Left kidney (tissue), 8 donors: ENCODE measurements at places on chromosomes 1 and 21. TPM values are rescaled to one million over a fixed set of nuclear protein-coding genes. Genes with fewer than 3 reads are reported as not detected.

DNA sequence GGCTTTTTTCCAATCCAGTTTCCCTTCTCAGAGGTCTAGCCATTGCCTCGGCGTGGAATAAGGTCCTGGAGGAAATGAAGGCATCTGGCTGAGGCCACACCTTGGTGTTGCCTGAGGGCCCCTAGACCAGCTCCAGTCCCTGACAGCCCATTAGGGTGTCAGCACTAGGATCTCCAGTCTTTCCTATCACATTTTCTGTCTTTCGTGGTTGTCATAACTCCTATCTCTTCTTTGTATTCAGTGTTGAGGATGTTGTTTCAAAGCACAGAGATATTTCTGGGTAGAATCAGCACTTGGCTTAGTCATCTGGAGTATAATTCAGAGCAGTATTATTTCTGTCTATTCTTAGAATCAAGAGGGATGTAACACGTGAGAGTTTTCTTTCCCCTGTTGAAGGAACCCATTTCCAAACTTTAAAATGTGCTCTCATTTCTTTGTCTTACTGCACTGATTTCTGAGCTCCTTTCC, 844.3 kb downstream of the KCNT2 start:
- DNase-seq, result no peak

DNA sequence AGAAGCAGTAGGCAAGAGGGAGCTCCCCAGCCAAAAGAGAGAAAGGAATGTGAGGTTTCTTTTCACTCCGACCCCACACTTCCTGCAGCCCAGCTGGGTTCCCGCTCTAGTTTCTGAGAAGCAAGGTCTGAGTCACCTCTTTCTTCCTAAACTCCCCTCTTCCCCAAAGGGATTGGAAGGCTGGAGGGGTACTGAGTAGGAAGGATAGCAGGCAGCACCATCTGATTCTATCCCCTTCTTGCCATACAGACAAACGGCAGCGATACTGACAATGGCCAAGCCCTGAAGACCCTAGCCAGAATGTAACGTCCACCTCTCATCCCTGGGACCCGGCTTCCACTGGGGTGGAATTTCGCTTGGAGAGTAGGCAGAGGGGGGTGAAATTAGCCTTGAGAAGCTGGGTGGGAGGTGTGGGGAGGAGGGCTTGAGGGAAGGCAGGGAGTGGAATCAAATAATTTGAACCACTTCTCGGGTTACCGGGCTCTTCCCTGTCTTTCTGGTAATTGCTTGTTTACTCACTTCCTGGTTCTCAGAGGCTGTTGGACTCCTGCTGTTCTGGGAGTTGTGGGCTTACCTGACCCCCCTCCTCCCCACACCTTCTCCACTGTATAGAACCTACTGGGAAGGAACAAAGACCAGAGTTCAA, 13.2 kb downstream of the IER5 start:
- peak; percentile 47 for DNase-seq

EEIG2 gene
- polyA plus RNA-seq, result 21.2 TPM

BEND5 gene
- polyA plus RNA-seq, result 27.4 TPM

GRCh38 chr1:185559684-185560331, 174.4 kb upstream of the HMCN1 start:
- DNase-seq, result no peak

GJA4 gene
- polyA plus RNA-seq, result 11.2 TPM

DNA sequence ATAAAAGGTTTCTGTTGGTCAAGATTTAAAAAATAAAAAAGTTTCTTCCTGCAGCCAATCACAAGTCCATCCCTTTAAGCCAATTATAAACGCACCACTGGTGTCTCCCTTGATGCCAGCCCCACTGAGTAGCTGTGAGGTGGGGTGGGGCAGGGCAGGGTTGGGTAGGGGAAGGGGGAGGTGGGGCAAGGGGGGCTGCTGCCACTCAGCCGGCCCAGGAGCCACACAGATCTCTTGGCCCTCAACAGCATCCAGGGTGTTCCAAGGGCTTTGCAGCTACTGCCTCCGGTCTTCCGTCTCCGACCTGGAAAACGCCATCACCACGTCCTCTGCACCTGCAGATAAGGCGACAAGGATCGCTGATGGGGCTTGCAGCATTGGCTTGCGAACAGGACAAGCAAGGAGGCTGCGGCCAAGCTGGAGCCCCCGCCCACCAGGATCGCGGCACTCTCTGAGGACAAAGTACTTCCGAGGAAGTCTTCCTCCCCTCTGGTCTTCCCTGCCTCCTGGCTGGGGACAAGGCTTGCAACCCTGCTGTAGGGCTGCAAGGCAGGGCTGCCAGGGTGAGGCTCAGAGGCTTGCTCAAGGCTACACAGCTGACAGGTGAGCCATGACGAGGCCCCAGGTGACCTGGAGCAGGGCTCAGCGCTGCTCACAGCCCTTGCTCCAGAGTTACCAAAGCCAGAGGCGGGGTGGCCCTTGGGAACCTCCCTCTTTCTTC, 26.8 kb upstream of the CLSTN1 start:
- DNase-seq, result no peak

CD1C gene
- 1.00 TPM for polyA plus RNA-seq

GRCh38 chr1:53740621-53741105, 1.7 kb upstream of the GLIS1 start:
- DNase-seq, result no peak
